ENCODE measurements at places on chromosomes 1 and 21.

GRCh38 chr1:77438236-77438913 lies 156.6 kb downstream of the AK5 start:
- DNase-seq = peak; percentile 11

- peak; percentile 63 for DNase-seq
These were observed 1.1 kb downstream of the ADGRB2 start for GRCh38 chr1:31762726-31763670.

- DNase-seq = no peak
These were observed 118.7 kb downstream of the GLIS1 start for GRCh38 chr1:53620061-53620855.

DNA sequence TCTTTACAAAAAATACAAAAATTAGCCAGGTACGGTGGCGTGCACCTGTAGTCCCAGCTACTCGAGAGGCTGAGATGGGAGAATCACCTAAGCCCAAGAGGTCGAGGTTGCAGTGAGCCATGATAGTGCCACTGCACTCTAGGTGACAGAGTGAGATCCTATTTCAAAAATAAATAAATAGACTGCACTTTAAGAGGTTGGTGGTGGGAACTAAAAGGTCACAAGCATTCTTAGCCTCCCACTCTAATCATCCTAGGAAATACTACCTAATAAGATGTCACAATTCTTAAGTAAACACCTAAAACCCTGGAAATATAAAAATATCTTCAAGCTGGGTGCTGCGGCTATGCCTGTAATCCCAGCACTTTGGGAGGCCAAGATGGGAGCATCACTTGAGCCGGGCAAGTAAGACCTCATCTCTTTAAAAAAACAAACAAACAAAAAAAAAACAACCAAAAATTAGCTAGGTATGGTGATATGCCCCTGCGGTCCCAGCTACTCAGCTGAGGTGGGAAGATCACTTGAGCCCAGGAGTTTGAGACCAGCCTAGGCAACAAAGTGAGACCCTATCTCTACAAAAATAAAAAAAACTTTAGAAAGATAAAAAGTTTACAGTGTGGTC lies 4.1 kb downstream of the DCAF8 start:
- DNase-seq = no peak

GRCh38 chr21:42363312-42363711 lies 3.0 kb downstream of the TFF1 start:
- DNase-seq = no peak

GRCh38 chr1:48495911-48496310 lies 23.9 kb upstream of the SPATA6 start:
- no peak for DNase-seq

- DNase-seq = no peak
These were observed 24.6 kb downstream of the ATF6 start for GRCh38 chr1:161790587-161791317.

DNA sequence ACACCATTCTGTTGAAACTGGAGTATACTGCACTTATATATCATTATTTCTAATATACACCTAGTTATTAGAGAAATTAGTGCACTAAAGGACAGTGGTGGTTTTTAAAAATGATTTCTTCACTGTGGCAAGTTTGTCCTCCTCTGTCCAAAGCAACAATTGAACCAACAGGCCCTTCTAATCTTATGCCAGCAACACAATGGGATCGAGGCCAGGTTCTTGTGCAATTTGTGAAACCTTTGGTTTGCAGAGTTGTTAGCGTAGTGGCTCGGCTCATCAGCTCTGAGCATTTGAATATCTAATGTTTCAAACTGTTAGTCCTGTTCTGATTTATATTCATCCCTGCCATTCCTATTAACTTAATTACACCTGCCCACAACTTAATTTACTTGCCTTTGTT lies 9.9 kb upstream of the LRRC39 start:
- DNase-seq = peak; percentile 42

DNA sequence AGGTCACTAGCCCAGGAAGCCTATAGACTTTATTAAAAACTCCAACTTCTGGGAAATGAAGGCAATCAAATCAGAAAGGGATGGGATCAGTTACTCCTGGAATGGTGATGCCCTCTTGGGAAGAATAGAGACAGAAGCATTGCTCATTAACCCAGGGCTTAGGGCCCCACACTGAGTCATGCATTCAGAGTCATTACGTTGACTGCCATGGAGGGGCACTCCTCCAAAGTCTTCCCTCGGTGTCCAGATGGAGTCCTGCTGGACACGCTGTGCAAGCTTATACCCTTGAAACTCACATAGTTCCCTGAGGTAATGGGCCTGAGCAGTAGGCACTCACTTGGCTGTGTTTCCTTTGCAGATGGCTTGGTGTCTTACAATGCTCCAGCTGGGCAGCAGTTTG lies 35.2 kb upstream of the HSD17B7 start:
- no peak for DNase-seq

DNA sequence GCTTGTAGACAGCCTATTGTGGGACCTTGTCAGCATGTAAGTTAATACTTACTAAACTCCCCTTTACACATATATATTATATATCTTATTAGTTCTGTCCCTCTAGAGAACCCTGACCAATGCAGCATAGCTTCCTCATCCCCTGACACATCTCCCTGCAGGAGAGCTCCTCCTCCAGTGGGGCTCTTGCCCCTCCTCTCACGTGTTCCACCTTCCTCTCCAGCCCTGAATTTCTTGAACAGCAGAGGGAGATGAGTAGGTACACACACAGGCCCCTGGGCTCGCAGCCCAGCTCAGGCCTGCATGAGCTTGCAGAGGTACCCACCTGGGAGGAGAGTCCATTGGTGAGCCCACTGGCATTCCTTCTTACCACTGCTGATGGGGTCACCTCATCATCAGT lies 27.3 kb upstream of the GOLT1A start:
- DNase-seq = no peak

GRCh38 chr1:3061981-3062615 lies 6.9 kb upstream of the PRDM16 start:
- DNase-seq = no peak

DNA sequence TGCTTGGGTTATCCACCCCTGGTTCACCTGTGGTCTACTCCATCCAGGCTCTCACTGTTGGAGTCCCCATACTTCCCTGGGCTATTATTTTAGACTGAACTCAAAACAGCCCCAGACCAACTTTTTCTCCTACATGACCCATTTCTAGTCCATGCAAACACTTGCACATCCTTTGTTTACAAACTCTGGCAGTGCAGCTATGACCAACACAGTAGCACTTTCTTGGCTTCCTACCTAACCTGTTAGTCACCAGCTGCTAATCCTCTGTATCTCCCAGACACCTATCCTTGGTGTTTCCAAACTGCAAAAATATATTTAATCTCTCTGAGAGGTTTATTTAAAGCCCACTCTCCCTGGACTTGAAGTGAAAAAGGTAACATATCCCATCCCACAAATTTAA lies 90.8 kb downstream of the DDAH1 start:
- no peak for DNase-seq

GRCh38 chr21:45542242-45542666 lies at the start of gene SLC19A1:
Gene SLC19A1, minus strand, starts transcription at chr21:45542440. Its CDS starts 4,481 bp downstream, at chr21:45537959.
- DNase-seq = peak; percentile 81

DNA sequence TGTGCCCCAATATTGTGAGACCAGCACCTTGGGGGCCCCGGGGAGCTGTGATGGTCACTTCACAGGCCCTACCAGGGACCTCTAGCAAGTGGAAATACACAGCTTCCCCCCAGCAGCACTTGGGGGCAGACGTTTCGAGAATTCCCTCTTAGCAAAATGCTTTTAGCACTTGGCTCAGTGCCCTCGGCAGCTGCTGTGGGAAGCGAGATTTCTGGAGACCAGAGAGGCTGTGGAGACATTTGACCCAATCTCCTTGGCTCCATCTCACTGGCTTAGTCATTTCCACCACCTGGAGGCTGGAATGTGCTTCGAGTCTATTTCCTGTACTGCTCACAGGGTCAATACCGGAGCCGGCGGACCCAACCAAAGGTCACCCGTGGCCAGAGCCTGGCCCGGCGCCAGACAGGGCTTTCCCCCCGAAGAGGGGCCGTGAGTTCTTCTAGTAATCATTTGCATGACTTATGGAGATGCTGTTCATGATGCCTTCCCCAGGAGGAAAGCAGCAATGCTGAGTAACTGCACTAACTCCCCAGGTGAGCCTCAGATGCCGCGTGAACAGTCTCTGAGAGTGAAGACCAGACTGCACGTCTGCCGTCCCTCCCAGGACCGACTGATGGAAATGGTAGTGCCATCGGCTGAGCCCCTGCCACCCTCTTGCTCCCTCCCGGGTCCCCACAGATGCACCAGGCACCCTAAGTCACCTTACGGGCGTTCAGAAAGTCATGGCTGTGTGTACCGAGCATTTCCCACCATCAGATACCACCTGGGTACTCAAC lies 4.4 kb upstream of the C2CD2 start:
- DNase-seq = peak; percentile 81

GRCh38 chr1:196355206-196355786 lies 252.9 kb downstream of the KCNT2 start:
- DNase-seq = peak; percentile 16

DNA sequence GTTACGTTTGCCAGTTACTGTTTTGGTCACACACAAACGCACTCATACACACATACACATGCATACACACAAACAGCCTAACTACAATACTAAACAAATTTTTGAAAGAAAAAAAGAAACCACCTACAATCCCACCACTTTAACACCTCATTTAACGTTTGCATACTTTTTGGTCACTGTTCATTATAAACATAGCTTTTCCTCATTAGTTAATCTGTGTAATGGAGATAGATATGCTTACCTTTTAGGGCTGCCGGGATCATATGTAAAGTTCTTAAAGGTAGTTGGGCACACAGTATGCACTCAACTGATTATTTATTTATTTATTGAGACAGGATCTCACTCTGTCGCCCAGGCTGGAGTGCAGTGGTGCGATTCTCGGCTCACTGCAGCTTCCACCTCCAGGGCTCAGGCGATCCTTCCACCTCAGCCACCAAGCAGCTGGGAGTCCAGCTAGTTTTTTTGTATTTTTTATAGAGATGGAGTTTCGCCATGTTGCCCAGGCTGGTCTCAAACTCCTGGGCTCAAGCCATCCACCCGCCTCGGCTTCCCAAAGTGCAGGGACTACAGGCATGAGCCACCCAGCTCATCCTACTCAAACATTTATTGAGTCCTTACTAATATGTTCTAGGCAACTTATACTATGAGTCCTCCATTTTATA lies 677 bp upstream of the BCL10 start:
- peak; percentile 40 for DNase-seq

- DNase-seq = no peak
These were observed 76.1 kb downstream of the TMEM53 start for GRCh38 chr1:44598167-44598566.

GRCh38 chr1:52702886-52703787 lies 5.0 kb upstream of the COA7 start:
- DNase-seq = peak; percentile 83

DNA sequence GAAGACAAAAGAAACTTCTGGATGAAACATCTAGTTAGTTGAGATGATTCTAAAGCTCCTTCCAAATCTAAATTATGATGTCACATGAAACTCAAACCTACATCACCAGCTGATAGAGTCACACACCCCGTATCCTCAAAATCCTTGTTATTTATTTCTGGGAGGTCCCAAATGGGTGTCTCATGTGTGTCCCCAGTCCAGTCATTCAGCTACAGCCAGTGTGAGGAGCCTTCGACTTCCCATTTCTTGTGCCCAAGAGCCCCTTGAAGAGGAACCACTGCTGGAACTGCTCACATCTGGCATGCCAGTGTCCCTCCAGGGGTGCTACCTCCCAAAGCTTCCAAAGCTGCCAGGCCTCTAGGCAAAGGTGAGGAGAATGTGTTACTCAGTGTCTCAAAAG lies 32.5 kb upstream of the KCNA3 start:
- DNase-seq = no peak

GRCh38 chr1:47999097-47999496 lies 1.9 kb upstream of the TRABD2B start:
- DNase-seq = no peak

DNA sequence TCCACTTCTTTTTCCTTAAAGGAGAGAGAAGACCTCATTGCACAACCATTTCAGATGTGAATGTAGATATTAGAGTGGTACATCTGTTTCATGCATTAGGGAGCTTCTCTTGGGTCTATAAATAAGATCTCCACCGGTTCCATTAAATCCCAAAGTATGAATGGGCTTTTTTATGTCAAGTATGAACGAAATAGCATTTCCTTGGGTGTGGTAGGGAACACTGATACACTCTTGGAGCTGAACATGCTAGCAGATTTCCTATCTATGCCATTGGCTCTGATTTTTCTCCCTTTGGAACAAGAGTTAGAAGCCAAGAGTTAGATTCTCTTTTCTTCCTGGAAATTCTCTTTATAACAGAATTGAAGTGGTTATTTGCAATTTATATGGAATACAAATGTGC lies 245.6 kb upstream of the ADAMTS5 start:
- DNase-seq = no peak

DNA sequence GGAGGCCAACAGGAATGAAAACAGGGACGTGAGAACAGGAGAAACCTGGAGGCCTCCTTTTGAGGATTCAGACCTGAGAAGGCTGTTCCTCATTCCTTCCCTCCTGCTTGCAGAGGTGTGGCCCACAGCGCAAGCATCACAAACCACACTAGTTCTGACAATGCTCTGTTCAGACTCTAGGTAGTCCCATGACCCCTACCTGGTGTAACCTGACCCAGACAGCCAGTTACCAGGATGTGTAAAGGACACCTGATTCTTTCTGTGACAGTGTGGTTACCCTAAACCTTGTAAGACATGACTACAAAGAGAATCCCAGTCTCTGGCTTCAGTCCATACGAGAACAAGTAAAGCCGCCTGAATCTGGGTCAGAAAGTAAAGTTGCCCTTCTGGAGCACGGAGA lies 3.2 kb downstream of the MECR start:
- no peak for DNase-seq

DNA sequence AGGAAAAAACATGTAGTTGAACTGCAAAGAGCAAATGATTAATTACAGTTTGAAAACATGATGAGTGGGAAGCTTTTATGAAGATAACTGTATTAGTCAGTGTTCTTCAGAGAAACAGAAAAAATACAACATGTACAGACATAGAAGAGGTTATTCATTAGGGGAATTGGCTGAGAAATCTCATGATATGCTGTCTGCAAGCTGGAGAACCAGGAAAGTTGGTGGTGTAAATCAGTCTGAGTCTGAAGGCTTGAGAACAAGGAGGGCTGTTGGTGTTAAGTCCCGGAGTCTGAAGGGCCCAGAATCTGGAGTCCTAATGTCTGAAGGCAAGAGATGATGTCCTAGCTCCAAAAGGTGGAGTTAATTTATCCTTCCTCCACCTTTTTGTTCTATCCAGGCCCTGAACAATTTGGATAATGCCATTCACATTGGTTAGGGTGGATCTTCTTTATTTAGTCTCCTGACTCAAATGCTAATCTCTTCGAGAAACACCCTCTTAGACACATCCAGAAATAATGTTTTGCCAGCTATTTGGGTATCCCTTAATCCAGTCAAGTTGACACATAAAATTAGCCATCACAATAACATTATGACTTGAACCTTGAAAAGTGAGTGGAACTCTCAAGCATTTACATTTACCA lies 672.9 kb upstream of the PTBP2 start:
- DNase-seq = no peak

- no peak for DNase-seq
These were observed 50.7 kb downstream of the YARS1 start for GRCh38 chr1:32766328-32766972.

GRCh38 chr1:86756062-86756406 lies 51.7 kb downstream of the SH3GLB1 start:
- no peak for DNase-seq

- DNase-seq = no peak
These were observed 17.2 kb downstream of the KCNJ15 start for GRCh38 chr21:38273745-38274542.

GRCh38 chr1:191350938-191351337 lies 807.3 kb upstream of the RGS18 start:
- DNase-seq = no peak

- DNase-seq = peak; percentile 35
These were observed 24.9 kb upstream of the C1QA start for GRCh38 chr1:22611530-22611947.

GRCh38 chr1:86573763-86574484 lies 27.0 kb downstream of the CLCA4 start:
- DNase-seq = no peak

All from ovary (tissue), 10 donors.